ENCODE measurements at places on chromosomes 11 and 22.

GRCh38 chr22:49624421-49625177 lies 203.1 kb downstream of the BRD1 start:
- DNase-seq: no peak

DNA sequence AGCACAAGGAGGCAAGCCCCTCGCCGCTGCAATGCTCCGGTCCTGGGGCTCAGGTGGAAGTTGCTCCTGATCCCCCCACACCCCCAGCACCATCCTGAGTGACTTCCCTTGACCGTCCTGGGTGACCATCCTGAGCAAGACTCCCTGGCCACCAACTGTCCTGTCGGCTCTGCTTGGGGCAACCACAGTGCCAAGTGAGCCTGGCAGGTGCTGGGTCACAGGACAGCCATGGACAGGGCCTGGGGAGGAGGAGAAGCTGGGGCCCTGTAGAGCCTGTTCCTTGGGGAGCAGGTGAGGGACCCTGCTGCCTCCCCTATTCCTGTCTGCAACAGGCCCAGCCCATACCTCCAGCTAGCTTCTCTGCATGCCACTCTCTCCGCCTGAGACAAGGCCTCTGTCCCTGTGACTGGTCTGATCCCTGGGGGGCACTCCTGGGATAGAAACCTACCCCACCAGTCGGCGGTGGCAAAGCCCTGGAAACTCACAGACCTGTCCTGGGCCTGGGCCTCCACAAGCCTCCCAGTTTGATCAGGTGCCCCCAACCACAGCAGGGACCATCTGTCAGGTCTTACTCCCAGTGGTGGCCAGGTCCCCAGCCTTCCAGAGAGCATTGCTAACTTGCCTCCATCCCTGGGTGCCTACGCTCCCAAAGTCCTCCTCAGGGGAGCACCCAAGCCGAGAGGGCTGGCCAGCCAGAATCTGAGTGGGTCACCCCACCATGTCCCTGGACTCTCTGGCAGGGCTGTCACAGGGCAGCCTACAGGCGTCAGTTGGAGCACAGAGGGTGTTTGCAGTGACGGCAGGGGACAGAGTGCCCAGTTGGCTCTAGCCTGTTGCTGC lies 68.7 kb upstream of the WNT7B start:
- DNase-seq: no peak

DNA sequence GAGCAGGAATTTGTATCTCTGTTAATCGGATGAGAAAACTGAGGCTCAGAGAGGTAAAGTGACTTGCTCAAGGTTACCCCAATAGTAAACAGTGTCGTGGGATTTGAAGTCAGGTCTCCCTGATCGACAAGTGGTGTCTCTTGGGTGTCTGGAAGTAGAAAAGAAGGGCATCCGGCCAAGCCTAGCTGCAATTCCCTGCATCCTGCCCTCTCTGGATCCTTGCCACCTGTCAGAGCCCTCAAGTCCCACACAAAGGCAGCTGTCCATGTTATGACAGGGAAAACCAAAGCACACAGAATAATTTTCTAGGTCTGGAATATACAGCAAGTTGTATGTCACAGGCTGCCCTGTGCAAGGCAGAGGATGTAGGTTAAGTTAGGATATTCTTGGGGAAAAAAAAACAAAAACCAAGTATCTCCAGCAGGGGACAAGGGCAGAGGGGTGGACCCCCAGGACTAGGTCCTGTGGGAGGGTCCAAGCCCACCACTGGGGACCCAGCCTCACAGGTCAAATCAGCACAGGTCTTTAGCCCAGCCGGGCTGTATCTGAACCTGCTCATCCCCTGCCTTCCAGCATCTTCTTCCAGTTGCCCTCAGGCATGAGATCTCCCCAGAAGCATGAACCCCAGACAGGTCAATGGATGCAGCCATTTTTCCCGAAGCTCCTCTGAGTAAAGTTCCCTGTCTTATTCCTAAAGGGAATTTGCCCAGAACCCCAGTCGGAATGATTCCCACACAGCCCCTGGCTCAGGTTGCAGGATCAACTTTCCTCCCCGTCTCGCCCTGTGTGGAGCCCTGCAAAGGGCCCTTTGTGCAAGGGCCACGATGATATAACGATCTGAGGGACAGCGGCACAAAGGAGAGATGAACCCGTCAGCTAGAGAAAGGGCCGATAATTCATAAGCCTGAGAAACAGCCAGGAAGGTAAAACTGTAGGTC lies 15.0 kb downstream of the USH1C start:
- no peak for DNase-seq

DNA sequence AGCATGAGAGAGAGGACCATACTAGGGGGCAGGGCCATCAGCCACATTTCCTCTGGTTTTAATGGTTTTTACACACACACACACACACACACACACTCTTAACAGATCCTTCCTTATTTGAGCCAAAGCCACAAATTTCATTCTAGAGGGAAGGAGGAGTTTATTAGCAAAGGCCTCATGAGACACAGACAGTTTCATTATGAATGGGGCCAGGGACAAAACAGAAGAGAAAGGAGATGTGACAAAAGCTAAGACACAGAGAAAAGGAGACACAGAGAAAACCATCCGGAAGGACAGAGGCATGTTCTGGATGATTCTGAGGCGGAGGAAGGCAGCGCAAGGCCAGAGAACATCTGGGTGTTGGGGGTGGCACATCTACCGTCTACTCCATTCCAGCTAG lies 32.2 kb upstream of the ARFGAP3 start:
- DNase-seq: no peak

DNA sequence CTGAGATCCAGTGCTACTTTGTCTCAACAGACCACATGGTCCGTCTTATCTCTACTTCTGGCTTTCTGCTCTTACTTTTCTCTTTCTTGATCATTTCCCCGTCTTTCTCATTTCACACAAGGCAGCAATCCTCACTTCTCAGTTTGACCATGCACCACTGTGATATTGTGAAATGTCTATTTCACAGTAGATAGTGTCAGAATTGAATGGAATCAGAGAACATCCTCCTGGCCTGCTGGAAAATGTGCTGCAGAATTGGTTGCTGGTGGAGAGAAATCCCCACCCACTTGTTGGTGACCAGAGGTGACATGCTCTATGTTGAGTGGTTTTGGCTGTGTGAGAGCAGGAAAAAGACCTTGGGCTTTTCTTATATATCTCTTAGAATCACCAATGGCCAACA lies 57.8 kb upstream of the RCN1 start:
- no peak for DNase-seq

DNA sequence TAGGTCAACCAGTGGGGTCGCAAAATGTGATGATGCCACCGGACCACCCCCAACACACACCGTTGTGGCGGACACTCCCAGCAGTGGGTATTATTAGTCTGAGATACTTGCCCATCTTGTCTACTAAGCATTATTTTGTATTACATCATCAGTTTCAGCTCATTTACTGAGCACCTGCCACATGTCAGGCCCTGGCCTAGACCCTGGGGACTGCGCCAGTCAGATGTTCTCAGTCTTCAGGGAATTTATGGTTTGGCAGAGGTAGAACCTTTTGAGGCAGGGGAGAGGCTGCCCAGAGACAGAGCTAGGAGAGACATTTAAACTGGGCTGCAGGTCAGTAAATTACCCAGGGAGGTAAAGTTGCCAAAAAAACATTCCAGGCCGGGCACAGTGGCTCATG lies 43.1 kb upstream of the GCAT start:
- no peak for DNase-seq

DNA sequence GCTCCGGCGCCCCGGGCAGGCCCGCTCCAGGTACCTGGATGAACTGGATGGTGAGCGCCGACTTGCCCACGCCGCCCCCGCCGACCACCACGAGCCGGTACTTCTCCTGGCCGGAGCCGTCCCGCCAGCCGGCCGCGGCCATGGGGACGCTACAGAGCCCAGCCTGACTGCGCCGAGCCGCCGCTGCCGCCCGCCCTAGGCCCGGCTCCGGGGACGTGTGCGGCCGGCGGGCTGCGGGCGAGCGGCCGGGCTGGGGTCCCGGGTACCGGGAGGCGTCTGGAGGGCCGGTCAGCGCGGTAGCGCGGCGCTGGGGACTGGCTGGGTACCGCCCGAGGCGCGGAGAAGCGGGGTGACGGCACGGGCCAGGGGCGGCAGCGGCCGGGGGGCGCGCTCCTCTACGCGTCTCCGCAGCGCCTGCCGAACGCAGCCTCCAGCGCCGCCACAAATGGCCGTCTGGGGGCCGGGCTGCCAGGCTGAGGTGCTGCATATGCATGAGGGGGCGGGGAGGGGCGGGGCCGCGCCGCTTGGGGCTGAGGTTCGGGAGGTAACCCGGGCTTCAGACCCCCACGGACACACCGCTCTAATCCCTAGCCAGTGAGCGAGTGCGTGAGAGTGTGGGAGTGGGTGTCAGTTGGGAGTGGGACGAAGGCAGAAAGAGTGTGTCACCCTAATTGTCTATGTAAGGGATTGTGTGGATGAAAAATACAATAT lies at the start of gene RRAS2:
Gene RRAS2 (minus strand): TSS at position 455 of the 711 bp plus-strand sequence. CDS start 313 bp downstream, at position 142.
- peak; percentile 49 for DNase-seq

GRCh38 chr11:70250876-70251658 lies 19.4 kb upstream of the PPFIA1 start:
- DNase-seq: no peak

DNA sequence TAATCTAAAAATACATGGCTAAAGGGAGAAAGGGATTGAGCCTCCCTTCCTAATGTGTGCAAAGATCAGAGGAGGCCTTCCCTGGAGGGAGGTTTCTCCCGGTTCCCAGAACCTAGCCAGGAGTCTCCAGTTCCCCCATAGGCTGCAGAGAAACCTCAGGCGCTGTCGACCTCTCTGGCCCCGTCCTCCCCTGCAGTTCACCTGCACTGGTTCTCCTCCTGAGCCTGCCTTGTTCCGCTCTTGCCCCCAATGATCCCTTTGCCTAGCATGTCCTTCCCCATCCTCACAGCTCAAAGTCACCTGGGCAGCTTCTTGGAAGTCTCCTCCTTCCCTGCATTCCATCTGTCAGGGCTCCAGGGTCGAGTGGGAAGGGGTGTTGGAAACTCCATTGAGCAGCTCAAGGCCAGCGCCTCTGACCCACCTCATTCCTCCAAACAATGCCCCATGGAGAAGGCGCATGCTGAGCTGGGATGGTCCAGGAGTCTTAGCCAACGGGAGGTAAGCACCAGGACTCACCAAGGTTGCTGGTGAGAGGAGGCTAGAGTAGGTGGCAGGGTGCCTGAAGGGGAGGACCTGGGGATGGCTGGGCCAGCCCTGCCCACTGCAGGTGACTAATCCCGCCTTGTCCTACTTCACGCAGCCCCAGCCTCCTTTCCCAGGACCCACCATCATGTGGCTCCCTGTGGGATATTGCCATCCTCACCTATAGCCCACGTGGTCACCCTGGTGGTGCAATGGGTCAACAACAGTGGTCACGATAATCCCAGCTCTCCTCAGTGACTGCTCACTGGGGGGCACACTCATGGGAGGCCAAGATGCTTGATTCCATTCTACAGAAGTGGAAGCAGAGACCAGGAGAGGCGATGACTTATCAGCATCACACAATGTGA lies 15.4 kb downstream of the RSPH14 start:
- no peak for DNase-seq

GRCh38 chr22:39253435-39254070 lies 8.8 kb upstream of the PDGFB start:
- no peak for DNase-seq

- no peak for DNase-seq
Measured at GRCh38 chr22:18109410-18110193, 1.0 kb upstream of the TUBA8 start.

DNA sequence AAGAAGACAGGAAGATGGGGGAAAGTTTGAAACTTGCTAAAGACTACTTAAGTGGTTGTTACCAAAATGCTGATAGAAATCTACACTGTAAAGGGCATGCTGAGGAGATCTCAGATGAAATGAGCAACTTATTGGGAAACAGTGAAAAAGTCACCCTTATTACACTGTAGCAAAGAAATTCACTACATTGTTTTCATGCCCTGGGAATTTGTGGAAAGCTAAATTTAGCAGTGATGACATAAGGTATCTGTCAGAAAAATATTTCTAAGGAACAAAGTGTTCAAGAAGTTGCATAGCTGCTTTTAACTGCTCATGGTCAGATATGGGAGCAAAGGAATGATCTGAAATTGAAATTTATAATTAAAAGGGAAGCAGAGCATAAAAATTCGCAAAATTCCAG lies 702.4 kb upstream of the LRRC4C start:
- DNase-seq: no peak

DNA sequence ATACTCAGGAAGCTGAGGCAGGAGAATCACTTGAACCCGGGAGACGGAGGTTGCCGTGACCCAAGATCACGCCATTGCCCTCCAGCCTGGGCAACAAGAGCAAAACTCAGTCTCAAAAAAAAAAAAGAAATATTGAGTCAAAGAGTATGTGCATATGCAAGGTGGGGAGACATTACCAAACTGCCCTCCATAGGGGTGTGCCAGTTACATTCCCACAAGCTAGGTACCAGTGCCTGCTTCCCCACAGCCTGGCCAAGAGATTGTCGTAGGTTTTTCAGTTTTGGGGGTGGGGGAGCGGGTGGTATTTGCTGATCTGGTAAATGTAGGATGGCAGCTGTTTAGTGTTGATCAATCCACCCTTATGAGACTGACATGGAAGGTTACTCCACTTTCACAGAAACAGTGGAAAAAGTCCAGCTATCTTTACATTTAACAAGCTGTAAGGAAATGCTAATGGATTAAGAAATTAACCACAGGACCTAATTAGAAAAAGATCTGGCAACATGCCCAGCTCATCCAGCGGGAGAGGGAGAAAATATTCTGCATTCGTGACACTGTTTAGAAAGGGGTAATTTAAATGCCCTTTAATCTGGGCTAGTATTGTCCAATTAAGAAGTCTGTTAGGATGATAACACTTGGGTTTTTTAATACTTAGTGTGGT lies 89.4 kb downstream of the PACS1 start:
- no peak for DNase-seq

GRCh38 chr11:11580841-11581411 lies 40.9 kb downstream of the GALNT18 start:
- DNase-seq: no peak

GRCh38 chr11:107860688-107861087 lies 2.1 kb upstream of the SLC35F2 start:
- no peak for DNase-seq

GRCh38 chr22:39275814-39276439 lies 31.1 kb upstream of the PDGFB start:
- DNase-seq: no peak

DNA sequence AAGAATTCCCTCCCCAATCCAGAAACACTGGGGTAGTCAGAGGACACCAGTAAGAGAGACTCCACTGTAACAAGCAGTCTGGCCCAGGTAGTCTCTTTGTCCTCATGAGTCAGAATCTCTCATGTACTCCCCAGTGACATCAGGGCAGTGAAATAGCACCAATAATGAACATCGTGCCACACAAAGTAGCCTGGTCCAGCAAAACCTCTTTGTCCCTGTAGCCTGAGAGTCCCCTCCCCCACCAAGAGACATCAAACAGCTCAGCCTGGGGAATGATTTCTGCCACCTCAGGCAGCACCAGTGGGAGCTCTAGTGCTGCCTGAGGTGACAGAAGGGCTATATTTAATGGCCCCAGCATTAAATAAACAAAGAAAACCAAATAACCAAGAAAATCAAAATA lies 88.1 kb downstream of the SBF2 start:
- no peak for DNase-seq

GRCh38 chr11:5335170-5335569 lies 8.2 kb downstream of the OR51B5 start:
- DNase-seq: no peak

All from activated naive CD4-positive, alpha-beta T cell (primary cell).